CD4-positive, alpha-beta T cell treated with Interferon gamma for 1 hour (primary cell): ENCODE measurements at places on chromosomes 4 and X.

DNA sequence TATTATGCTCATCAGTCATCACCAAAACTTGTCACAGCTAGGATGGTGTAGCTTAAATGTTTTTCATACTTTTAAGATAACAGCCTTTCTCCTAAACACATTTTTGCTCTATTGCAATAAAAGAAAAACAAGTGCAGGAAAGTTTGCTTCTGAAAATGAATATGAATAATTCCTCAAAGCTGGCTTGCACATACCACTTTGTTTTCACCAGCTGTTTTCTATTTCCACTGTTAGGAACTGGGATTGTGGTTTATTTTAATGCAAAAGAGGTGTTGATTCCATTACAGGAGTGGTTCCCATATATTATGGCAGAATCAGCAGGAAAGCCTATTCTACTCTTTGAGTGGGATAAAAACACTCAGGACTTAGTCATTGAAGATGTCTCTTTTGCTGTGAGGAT, 145.9 kb downstream of the PPA2 start:
- no peak for DNase-seq

DNA sequence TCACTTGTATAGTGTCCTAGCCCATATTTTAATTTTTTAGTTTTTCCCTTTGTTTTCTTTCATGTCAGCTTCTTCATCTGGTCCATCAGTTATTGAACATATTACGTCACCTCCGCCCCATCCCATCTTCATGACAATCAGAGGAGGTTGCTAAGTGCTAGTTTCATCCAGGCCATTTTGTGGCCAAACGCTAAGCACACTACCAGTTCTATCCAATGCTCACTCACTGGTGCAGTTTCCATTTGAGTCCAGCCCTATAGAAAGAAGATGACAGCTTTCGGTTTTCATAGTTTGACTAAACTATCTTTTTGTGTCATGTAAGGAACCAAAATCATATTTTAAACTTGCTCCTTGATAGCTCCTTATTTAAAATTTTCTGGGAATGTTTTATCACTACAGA, 304.2 kb downstream of the TENM3 start:
- no peak for DNase-seq

- no peak for DNase-seq
Measured at GRCh38 chr4:85787133-85787532, 312.2 kb downstream of the ARHGAP24 start.

DNA sequence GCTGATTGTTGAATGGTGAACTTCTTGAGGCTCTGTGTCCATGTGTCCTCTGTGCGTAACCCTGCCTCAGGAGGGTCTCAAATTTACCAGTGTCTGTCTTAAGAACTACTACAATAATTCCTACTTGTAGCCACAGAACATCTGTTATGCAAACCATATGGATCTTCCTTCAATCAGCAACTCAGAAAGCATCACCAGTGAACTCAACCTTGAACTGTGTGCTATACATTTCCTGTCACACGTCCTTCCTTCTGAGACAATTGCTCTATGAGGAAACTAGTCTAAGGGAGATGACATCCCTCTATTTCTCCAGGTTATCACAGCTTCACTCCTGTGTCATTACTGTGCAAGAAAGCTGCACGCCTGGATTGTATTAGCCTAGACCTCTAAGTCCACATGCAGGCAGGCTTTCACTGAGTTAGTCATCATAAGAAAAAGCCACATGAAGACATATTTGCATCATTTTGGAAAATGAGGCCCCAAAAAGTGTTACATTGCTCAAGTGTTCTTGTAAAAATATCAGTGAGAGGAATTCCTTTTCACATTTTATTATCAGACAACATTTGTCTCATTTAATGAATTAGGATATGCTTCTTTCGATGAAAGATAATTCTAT, 157.8 kb downstream of the AFF2 start:
- DNase-seq, result no peak

- no peak for DNase-seq
Measured at GRCh38 chrX:134803060-134803459, 144.8 kb upstream of the PLAC1 start.

GRCh38 chrX:117808426-117808825, 308.2 kb downstream of the KLHL13 start:
- no peak for DNase-seq

- DNase-seq, result no peak
Measured at GRCh38 chrX:3141031-3141430, 99.8 kb downstream of the ARSF start.

DNA sequence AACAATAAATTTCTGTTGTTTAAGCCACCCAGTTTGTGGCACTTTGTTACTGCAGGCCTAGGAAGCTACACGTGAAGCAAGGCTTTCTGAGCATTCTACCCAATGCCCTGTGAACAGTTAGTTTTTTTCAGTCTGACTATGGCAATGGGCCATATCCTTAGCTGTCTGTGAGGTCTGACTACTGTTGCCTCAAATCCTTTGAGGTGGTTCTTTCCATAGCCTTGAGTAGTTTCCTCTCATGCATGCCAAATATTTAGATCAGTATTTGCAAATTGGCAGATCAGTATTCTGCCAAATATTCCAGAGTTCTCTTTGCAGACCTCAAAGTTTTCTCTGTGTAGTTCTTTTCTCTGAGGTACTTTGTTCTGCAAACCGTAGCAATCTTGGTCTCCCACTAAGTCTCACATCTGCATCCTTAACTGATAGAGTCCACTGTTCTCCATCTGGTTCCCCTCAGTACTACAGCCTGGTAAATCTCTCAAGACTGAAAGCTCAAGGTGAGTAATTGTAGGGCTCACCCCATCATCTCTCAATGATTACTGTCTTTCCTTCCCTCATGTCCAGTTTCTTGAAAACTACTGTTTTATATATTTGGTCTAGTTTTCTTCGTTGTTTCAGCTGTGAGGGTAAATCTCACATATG, 984.9 kb upstream of the INTU start:
- no peak for DNase-seq

- DNase-seq, result no peak
Measured at GRCh38 chr4:55253948-55254593, 92.0 kb upstream of the SRD5A3 start.

GRCh38 chr4:158157412-158157811, 15.4 kb downstream of the GASK1B start:
- DNase-seq, result no peak

DNA sequence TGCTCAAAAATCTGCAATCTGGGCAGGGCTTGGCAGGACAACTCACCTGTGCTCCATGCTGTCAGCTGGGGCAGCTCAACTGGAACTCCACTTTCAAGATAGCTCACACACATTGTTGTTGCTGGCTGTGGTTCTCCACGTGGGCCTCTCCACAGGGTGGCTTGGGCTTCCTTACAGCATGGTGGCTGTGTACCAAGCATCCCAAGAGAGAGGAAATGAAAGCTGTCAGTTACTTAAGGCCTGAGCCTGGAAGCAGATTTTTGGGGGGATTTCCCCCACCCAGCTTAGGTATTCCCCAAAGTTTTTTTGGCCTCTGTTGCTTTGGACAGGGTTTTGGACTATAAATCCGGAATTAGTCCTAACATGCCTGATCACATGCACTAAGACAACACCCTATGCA, 81.0 kb downstream of the BCOR start:
- no peak for DNase-seq

GRCh38 chrX:31012509-31013025, 59.3 kb downstream of the FTHL17 start:
- DNase-seq, result no peak

DNA sequence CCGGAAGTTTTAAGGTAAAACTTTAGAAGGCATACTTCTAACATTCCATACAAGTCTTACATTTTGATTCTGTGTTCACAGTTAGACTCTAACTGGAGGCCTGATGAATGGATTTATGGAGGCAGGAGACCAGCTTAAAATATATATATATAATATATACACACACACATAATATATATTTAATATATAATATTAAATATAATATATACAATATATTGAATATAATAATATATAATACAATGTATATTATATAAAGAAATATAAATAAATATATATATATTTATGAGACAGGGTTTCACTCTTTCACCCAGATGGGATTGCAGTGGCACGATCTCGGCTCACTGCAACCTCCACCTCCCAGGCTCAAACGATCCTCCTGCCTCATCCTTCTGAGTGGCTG, 7.9 kb upstream of the CTSO start:
- DNase-seq, result no peak

- no peak for DNase-seq
Measured at GRCh38 chr4:2172161-2172560, 69.8 kb downstream of the HAUS3 start.

- no peak for DNase-seq
Measured at GRCh38 chr4:1115528-1116293, 2.3 kb upstream of the RNF212 start.

DNA sequence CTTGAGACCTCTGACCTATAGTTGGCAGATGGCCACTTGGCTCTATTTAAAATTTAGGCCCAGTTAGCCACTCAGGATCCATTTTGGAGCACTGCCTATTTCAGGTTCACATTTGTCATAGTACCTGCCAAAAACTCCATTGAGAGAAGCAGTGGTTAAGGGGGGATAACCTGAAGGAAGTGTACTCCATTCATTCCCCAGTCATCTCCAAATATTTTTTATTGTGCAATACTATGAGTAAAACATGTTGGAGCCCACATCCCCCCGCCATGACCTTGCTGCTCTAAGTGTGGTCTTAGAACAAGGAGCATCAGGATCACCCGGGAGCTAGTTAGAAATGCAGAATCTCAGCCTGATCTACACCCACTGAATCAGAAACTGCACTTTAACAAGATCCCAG, 21.1 kb downstream of the PLP1 start:
- DNase-seq, result no peak

GRCh38 chrX:136577552-136577951, 45.5 kb downstream of the VGLL1 start:
- DNase-seq, result peak; percentile 67

DNA sequence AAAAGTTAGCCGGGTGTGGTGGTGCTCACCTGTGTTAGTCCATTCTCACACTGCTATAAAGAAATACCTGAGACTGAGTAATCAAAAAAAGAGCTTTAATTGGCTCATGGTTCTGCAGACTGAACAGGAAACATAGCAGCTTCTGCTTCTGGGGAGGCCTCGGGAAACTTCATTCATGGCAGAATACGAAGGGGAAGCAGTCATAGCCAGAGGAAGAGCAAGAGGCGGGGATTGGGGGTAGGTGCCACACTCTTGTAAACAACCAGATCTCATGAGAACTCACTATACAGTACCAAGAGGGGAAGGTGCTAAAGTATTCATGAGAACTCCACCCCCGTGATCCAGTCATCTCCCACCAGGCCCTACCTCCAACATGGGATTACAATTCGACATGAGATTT, 64.1 kb downstream of the BEND4 start:
- no peak for DNase-seq

GRCh38 chrX:64192673-64193072, 12.8 kb downstream of the AMER1 start:
- no peak for DNase-seq

GRCh38 chr4:53586121-53586816, 5.0 kb downstream of the LNX1 start:
- DNase-seq, result no peak

GRCh38 chr4:155371432-155372043, 5.2 kb downstream of the MAP9 start:
- DNase-seq, result no peak

- no peak for DNase-seq
Measured at GRCh38 chrX:20567108-20567507, 300.4 kb upstream of the RPS6KA3 start.

GRCh38 chr4:42543762-42544161, 113.1 kb downstream of the ATP8A1 start:
- DNase-seq, result no peak

- DNase-seq, result no peak
Measured at GRCh38 chr4:76569706-76570105, 134.7 kb downstream of the SHROOM3 start.

GRCh38 chr4:21795091-21795490, 153.5 kb downstream of the KCNIP4 start:
- DNase-seq, result no peak

GRCh38 chr4:9937078-9937477, 84.2 kb downstream of the SLC2A9 start:
- no peak for DNase-seq

- DNase-seq, result no peak
Measured at GRCh38 chr4:82753725-82754410, 44.7 kb downstream of the SCD5 start.

- no peak for DNase-seq
Measured at GRCh38 chrX:39773150-39773549, 324.6 kb downstream of the BCOR start.

- no peak for DNase-seq
Measured at GRCh38 chr4:26178854-26179253, 142.0 kb upstream of the RBPJ start.

DNA sequence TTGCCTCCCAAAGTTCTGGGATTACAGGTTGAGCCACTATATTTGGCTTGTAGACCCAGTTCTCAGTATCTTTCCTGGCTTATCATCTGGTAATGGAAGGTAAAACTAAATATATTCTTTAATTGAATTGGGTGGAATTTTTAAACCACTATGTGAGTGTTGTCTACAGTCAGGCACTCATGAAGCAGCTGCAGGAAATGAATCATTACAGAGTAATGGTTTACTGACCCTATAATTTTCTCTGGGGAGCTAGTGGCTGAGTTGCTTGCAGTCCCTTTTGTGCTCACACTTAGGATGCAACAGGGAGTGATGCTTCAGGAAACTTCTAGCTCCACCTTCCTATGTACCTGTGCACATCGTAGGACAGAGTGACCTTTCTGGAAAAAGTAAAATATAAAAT, 4.1 kb upstream of the UGT2B7 start:
- DNase-seq, result no peak

- DNase-seq, result no peak
Measured at GRCh38 chr4:3729882-3730226, 36.3 kb upstream of the ADRA2C start.

DNA sequence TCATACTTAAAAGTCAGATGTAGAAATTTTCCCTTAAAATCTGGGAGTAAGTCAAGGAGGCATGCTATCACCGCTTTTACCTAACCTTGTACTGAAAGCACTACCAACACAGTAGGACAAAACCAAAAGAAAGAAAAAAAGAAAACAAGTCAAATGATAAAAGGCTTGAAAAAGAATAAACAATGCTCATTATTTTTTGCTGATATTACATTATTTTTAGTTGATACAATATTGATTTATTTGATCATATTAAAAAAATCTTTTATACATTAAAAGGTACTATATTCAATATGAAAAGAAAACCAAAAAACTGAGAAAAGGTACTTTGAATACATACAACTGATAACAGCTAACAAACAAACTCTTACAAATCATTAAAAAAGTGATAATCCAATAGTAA, 164.3 kb downstream of the FAM13A start:
- DNase-seq, result no peak

GRCh38 chr4:32147446-32148085, 1427.4 kb downstream of the PCDH7 start:
- no peak for DNase-seq

GRCh38 chrX:152937236-152937635, 39.4 kb downstream of the ZNF185 start:
- DNase-seq, result no peak

GRCh38 chr4:70630162-70630561, 1.6 kb downstream of the ENAM start:
- no peak for DNase-seq

DNA sequence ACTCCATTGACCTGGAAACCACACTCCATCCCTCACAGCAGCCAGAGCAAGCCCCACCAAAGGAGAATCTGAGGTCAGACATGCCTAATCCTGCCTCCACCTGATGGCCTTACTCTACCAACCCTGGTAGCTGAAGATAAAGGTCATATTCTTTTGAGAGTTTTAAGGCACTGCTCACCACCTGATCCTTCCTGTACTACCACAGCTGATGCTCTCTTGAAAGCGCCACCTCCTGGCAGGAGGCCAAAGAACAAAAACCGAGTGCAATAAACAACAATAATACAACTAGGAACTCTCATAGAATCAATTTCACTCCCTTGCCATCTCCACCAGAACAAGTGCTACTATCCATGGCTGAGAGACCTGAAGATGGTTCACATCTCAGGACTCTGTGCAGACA, 301.6 kb downstream of the NAF1 start:
- no peak for DNase-seq
